Spinal cord (tissue), 10 donors: ENCODE measurements at places on chromosomes 2 and 18. TPM values are rescaled to one million over a fixed set of nuclear protein-coding genes. Genes with fewer than 3 reads are reported as not detected.

GRCh38 chr18:39485696-39486095 is 1920.1 kb upstream of the CELF4 start:
- no peaks in the 10 kb centered on the region for H3K4me1 ChIP-seq
- no peak overlapping the region for H3K27ac ChIP-seq
- no peak overlapping the region for H3K4me3 ChIP-seq
- H3K36me3 ChIP-seq = no peaks in the 10 kb centered on the region

DNA sequence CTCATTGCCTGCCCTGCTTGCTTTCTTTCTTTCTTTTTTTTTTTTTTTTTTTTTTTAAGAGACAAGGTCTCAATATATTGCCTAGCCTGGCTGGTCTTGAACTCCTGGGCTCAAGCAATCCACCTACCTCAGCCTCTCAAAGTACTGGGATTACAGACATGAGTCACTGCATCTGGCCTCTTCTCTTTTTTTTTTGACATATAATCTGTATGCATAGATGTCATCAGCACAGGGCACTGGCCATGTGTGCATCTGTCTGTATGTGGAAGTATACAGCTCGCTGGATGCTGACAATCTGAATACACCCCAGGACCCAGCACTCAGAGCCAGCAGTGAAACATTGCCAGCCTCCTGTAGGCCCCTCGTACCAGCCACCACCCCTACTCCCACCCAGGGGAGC is 49.5 kb downstream of the TFCP2L1 start:
- no peaks in the 10 kb centered on the region for H3K36me3 ChIP-seq
- no peak for DNase-seq
- H3K4me1 ChIP-seq = peaks cover 8% of the 10 kb centered on the region
- no peak overlapping the region for H3K27ac ChIP-seq
- peaks cover 3% of the 10 kb centered on the region for H3K27me3 ChIP-seq

DNA sequence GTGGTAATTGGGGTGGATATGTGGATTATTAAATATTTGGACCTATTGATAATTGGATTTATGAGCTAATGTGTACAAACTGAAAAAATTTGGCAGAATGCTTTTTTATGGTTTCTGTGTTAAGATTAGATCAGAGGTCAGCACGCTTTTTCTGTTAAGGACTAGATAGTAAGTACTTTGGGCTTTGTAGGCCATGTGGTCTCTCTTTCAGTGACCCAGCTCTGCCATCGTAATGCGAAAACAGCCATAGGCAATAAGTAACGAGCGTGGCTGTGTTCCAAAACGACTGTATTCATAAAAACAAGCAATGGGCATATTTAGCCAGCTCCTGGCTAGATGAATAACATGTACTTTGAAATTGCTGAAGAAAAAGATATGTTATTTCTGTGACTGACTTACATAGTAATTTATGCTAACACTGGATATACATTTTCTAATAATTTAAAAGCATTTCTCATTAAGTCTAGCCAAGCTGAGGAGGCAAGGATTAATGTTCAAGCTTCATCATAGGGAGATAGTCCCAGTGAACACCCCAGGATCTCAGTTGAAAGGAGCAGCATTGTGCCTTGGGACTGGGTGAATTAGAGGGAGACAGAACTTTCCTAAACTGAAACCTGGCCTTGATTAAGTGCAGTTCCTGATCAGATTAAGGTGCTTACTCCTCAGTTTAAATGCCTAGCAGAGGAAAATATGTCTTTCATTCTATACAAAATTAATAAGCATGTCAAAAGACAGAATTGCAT is 20.0 kb downstream of the CCDC138 start:
- H3K36me3 ChIP-seq = peaks cover 8% of the 10 kb centered on the region
- H3K27ac ChIP-seq = no peak overlapping the region
- no peak for DNase-seq
- no peak overlapping the region for H3K4me3 ChIP-seq
- H3K4me1 ChIP-seq = no peaks in the 10 kb centered on the region

- H3K4me3 ChIP-seq = no peak overlapping the region
- H3K27me3 ChIP-seq = peaks cover 3% of the 10 kb centered on the region
- DNase-seq = no peak
- no peak overlapping the region for H3K27ac ChIP-seq
- peaks cover 6% of the 10 kb centered on the region for H3K4me1 ChIP-seq
Observed at GRCh38 chr2:219687882-219688559, 60.6 kb downstream of the SLC4A3 start.

GRCh38 chr2:3445891-3446290 is 66.4 kb downstream of the TRAPPC12 start:
- H3K4me1 ChIP-seq = peaks cover 25% of the 10 kb centered on the region
- H3K4me3 ChIP-seq = no peak overlapping the region
- no peak overlapping the region for H3K27ac ChIP-seq
- peaks cover 40% of the 10 kb centered on the region for H3K36me3 ChIP-seq

- peaks cover 65% of the 10 kb centered on the region for H3K36me3 ChIP-seq
- H3K4me1 ChIP-seq = peaks cover 3% of the 10 kb centered on the region
- H3K27ac ChIP-seq = no peak overlapping the region
- H3K27me3 ChIP-seq = no peaks in the 10 kb centered on the region
- DNase-seq = no peak
Observed at GRCh38 chr2:46954951-46955571, 39.5 kb upstream of the MCFD2 start.

Gene ATOH8
- total RNA-seq = 25.8 TPM

Gene GAREM1
- total RNA-seq = 12.3 TPM

Gene TMEFF2
- 14.0 TPM for total RNA-seq

Gene POTEJ
- total RNA-seq = 0.11 TPM

Gene KIAA2012
- total RNA-seq = 5.7 TPM

Gene ARHGEF33
- 4.7 TPM for total RNA-seq

Gene GALM
- 17.4 TPM for total RNA-seq

Gene SERPINB4
- total RNA-seq = not detected

Gene ZSWIM2
- 0.28 TPM for total RNA-seq

Gene TMEM18
- total RNA-seq = 29.3 TPM
